Stimulated activated CD4-positive, alpha-beta T cell treated with anti-CD3 and anti-CD28 coated beads, Interleukin-15, amount 100 ng/mL, for 1 hour (primary cell): ENCODE measurements at places on chromosomes 12 and 14.

DNA sequence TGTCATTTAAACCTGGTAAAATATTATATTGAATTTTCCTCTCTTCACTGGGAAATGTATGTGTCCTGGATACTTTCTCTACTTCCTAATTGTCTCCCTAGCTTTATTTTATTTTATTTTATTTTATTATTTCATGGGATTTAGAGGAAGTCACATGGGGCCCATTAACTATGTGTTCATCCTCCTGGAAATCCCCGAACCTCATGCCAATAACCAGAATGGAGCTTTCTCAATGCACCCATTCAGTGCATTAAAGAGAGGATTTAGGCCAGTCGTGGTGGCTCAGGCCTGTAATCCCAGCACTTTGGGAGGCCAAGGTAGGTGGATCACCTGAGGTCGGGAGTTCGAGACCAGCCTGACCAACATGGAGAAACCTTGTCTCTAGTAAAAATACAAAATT is 1.3 kb upstream of the RPGRIP1 start:
- DNase-seq, result no peak

DNA sequence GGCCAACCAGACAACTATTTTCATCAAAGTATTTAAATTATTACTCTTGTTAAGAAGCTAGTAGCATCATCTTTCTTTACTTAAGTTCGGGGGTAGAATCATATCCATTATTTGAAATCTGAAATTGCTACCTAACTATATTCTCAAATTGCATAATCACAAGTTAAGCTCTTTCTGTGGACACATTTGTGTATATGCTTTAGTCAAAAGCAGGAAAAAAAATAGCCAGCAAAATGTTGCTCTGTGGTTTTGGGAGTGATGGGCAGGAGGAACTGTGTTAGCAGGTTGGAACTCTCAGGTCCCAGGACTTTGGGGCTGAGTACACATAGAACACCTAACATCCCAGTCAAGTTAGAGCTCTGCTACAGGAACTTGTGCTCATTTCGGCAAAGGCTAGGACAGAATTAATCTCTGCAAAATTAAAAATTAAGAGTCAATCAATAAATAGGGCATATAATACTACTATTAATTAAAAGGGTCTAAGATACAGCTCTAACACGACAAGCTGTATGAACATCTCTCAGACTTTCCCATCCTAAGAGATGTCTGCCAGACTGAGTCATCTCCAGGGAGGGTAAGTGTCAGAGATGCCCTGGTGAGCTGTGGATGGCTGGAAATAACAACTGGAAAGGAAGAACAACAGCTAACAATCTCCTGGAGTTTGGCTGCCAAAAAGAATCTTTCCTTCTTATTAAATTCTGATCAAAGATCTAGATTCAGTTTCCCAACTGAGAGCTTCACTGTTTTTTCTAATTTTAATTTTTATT is 203.5 kb upstream of the GZMB start:
- DNase-seq, result no peak

- no peak for DNase-seq
These were observed 9.7 kb downstream of the PDE6H start for GRCh38 chr12:14982562-14982961.

DNA sequence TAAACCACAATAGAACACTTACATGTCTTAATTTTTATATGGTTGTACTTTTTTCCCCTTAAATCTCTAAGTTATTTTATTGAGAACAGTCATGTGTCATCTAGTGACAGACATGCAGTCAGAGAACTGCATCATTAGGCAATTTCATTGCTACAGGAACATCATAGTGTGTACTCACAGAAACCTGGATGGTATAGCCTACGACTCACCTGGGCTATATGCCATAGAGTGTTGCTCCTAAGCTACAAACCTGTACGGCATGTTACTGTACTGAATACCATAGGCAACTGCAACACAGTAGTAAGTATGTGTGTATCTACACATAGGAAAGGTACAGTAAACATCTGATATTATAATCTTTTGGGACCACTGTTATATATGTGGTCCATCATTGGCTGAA is 557.6 kb downstream of the PRKD1 start:
- no peak for DNase-seq

DNA sequence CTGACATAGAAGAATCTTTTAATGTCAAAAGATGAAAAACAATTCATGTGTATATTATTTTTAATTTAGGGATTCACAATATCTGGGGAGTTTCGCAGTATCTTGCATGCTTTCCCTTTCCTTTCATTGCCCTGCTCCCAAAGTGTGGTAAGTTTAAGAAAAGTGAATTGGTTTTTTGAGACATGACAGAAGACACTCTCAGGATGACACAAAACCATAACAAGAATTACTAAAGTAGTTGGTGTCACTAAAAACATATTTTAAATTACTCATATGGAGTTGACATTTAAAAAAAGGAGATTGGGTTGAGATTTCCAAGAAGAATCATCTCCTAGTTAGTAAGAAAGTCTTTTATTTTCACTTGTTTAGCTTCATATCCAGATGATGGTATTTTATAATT is 5.1 kb upstream of the PCNX1 start:
- DNase-seq, result no peak

DNA sequence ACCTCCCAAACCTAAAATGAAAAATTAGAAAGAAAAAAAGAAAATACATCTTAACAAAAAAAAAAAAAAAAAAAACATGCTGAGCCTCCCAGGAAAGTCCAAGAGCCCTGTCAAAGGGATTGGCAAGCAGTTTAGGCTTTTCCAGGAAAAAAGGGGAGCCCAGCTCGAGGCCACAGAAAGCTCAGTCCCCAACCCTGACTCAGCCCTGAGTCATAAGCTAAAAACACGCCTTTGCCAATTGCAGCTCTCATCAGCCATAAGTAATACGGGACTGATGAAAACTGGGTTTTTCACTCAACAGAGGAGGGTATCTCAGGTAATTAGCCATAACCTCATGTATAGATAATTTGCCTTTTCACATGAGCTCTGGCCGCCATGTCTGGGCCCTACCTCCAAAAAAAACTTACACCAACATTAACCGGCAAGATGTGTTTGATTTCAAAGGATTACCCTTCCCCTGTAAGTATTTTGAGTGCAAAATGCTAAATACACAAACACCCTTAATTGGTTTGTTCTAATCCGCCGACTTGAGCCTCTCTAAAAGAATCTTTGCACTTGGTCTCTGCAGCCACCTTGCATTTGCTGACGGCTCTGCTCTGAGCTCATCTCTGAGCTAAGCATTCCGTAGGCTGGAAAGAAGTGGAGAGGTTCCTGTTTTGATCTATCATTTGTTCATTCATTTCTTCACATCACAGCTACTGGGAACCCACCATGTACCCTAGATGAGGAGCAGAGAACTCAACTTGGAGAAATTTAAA is 319.2 kb downstream of the BCL11B start:
- no peak for DNase-seq

DNA sequence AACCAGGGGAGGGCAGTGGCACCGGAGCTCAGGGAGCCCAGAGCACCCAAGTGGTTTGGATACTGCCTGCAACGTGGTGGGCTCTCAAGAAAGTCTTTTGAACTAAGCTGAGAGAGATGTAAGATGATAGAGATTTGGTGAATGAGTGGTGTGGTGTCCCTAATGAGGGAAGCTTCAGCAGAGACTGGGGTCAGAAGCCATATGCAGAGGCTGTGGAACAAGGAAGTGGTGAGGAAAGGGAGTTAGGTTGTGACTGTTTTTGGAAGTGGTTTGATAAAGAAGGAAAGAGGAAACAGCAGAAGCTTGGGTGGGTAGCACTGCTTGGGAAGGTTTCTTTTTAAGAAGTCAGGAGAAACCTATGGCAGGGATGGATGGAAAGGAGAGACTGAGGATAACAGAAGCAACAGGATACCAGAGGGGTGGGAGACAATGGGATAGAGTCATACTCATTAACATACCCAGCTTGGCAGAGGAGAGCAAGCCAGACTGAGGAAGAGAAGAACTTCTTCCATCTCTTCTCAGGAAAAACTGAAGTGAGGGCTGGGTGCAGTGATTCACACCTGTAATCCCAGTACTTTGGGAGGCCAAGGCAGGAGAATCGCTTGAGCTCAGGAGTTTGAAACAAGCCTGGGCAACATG is 24.1 kb downstream of the SLC4A8 start:
- no peak for DNase-seq

GRCh38 chr12:76784600-76785051 is 20.7 kb downstream of the ZDHHC17 start:
- no peak for DNase-seq

DNA sequence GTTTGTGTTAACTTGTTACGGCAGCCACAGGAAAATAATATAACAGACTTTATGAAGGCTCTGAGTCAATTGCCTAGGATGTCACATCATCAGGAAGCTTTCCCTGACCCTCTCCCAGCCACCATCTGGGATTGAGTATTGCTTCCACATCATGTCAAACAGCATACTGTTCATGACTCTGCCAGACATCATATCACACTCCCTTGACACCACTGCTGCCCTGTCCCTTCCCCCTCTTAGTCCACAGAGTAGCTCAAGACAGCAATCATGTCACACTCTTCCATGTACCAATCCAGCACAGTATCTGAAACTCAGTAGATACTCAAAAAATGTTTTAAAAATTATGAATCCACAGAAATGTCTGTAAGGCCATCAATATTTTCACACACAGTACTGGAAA is 168.0 kb downstream of the PIK3C2G start:
- no peak for DNase-seq

GRCh38 chr14:104091061-104091926 is 5.8 kb downstream of the ASPG start:
- DNase-seq, result no peak

DNA sequence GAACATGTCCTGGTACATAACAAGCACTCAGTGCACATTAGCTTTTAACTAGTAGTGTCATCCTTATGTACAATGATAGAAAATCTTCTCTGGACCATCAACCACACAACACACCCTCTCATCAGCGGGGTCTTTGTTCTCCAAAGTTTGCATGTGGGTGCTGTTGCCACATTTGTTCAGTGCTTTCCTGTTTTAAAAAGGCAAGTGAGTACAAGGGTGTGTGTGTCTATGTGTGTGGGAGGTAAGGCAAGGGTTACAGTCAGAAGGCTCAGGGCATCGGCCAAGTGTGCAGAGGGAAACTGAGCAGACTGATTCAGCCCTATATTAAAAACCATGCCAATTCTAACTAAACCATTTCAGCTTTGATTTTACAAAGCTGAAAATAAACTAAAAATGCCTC is 17.9 kb downstream of the KRT76 start:
- no peak for DNase-seq

GRCh38 chr14:28116716-28117115 is 649.9 kb upstream of the FOXG1 start:
- no peak for DNase-seq

DNA sequence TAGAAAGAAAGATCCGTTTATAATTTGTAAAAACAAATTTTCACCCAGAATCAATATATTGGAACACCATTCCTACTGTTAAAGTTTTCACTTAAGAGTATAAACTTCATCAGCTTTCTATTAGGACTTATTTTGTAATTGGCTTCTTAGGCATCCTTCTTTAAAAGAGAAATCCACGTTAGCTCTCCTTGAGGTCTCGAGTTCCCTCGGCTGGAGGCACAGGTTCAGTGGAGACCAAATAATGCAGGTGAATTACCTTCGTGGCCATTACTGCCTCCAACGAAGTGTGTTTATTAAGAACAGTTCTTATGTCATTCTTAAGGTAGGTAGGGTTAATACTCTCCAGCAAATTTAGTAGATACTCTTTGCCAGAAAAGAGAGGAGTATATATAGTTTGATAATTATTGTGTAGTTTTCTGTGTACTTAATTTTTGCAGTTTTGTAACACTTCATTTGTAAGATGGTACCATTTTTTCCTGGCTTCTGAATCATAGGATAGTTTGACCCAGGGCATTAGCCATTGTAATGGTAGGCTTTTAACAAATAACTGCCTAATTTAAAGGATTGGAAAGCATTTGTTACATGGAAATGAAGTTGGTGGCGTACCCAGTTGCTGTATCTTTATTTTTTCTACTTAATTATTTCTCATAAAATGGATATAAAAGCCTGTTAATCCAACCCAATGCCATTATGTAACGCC is 2.2 kb downstream of the CALM1 start:
- DNase-seq, result no peak

GRCh38 chr12:19409376-19409775 is 29.9 kb upstream of the AEBP2 start:
- DNase-seq, result no peak

DNA sequence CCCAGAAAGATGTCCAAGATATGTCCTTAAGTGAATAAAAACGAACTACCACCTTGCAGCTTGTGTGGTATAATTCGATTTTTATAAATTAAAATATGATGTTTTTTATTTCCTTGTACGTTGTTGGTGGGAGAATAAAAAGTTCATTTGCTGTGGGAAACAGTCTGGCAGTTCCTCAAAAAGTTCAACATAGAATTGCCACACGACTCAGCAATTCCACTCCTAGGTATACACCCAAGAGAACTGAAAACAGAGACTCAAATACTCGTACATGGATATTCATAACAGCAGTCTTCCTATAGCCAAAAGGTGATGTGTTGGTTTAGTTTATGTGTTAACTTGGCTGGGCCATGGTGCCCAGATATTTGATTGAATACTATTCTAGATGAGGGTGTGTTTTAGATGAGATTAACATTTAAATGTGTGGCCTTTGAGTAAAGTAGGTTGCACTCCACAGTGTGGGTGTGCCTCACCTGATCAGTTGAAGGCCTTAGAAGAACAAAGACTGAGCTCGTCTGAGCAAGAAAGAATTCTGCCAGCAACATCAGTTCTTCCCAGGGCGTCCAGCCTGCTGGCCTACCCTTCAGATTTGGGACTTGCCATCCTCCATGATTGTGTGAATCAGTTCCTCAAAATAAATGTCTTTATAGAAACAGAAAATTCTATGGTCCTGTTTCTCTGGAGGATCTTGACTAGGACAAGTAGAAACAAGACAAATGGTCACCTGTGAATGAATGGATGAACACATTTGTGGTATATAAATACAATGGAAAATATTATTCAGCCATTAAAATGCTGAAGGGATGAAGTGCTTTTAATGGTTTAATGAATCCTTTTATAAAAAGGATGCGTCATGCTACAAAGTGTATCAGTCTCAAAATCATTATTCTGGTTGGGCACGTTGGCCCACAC is 5.1 kb upstream of the DENR start:
- DNase-seq, result no peak

DNA sequence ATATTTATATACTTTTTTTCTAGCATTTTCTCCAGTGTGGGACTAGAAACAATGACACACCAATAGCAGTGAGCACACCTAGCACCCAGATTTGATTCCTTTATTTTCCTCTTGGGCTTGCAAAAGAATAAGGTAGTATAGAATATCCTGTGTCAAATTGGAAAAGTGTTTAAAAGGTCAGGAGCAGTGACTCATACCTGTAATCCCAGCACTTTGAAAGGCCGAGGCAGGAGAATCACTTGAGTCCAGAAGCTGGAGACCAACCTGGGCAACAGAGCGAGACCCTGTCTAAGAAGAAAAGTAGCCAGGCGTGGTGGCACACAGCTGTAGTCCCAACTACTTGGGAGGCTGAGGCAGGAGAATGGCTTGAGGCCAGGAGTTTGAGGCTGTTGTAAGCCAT is 53.8 kb upstream of the SGPP1 start:
- DNase-seq, result no peak

- no peak for DNase-seq
These were observed 7.7 kb downstream of the GATC start for GRCh38 chr12:120453977-120454376.
